ENCODE measurements at places on chromosomes 3 and 15. TPM values are rescaled to one million over a fixed set of nuclear protein-coding genes. Genes with fewer than 3 reads are reported as not detected.

ROBO2 gene
- total RNA-seq = 0.41 TPM

- DNase-seq = no peak
- no peaks in the 10 kb centered on the region for H3K4me1 ChIP-seq
- H3K36me3 ChIP-seq = no peaks in the 10 kb centered on the region
- no peaks in the 10 kb centered on the region for H3K27me3 ChIP-seq
- no peak overlapping the region for H3K27ac ChIP-seq
These were observed 188.4 kb downstream of the CPNE4 start for GRCh38 chr3:131846296-131846924.

- no peak overlapping the region for H3K27ac ChIP-seq
- H3K36me3 ChIP-seq = no peaks in the 10 kb centered on the region
- no peak for DNase-seq
- H3K27me3 ChIP-seq = no peaks in the 10 kb centered on the region
- no peak overlapping the region for H3K4me3 ChIP-seq
These were observed 14.2 kb upstream of the SLC7A14 start for GRCh38 chr3:170600005-170600624.

- peak overlapping the region; percentile 1 for H3K27ac ChIP-seq
- no peaks in the 10 kb centered on the region for H3K27me3 ChIP-seq
- no peak for DNase-seq
- H3K4me3 ChIP-seq = no peak overlapping the region
- peaks cover 8% of the 10 kb centered on the region for H3K4me1 ChIP-seq
- no peaks in the 10 kb centered on the region for H3K36me3 ChIP-seq
These were observed 49.9 kb upstream of the FURIN start for GRCh38 chr15:90818251-90819210.

- H3K4me3 ChIP-seq = no peak overlapping the region
- no peak overlapping the region for H3K27ac ChIP-seq
- H3K27me3 ChIP-seq = no peaks in the 10 kb centered on the region
- H3K4me1 ChIP-seq = no peaks in the 10 kb centered on the region
These were observed 74.4 kb upstream of the SCN10A start for GRCh38 chr3:38890426-38890825.

FEM1B gene
- 43.3 TPM for total RNA-seq

DNA sequence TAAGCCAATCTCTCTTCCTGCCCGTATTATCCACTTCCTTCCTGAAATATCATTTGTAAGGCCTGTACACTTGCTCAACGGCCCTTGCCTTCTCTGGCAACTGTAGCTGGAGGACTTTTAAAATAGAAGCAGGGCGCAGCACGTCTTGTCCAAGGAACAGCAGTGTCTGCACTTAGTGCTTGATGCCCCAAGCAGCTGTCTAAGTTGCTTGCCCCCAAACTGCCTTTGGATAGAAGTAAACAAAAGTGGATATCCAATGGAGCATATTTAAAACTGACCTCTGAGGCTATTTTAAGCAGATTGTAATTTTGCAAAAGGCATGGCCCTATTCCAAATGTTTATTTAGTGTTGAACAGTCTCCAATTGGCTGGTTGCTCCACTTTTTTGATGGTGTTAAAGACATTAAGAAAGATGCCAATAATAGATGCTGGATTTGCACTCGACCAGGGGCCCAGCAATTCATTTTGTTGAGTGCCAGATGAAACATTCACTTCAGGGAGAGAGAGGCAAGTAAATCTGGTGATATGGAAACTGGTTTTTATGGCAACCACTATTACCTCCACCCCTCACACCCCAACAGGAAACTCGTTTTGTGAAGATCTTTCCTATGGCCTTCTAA lies 526.8 kb upstream of the TBL1XR1 start:
- no peaks in the 10 kb centered on the region for H3K27me3 ChIP-seq
- peaks cover 23% of the 10 kb centered on the region for H3K4me1 ChIP-seq
- H3K36me3 ChIP-seq = no peaks in the 10 kb centered on the region
- peak overlapping the region; percentile 32 for H3K27ac ChIP-seq
- DNase-seq = peak; percentile 38
- no peak overlapping the region for H3K4me3 ChIP-seq

GRCh38 chr3:48188266-48189201 lies at the start of gene CDC25A:
Gene CDC25A, minus strand, starts transcription at chr3:48188417. Its CDS starts 470 bp downstream, at chr3:48187947.
- peak within 1 kb of the TSS; percentile 82 for H3K4me3 ChIP-seq
- no peaks in the 10 kb centered on the region for H3K36me3 ChIP-seq
- peak within 1 kb of the TSS; percentile 85 for H3K27ac ChIP-seq
- H3K4me1 ChIP-seq = peaks cover 10% of the 10 kb centered on the region
- DNase-seq = peak; percentile 98

- H3K27ac ChIP-seq = peak overlapping the region; percentile 69
- peaks cover 16% of the 10 kb centered on the region for H3K4me1 ChIP-seq
- peaks cover 6% of the 10 kb centered on the region for H3K36me3 ChIP-seq
- no peak for DNase-seq
- H3K27me3 ChIP-seq = no peaks in the 10 kb centered on the region
These were observed 4.0 kb upstream of the POPDC2 start for GRCh38 chr3:119664370-119664769.

- no peak overlapping the region for H3K4me3 ChIP-seq
- H3K4me1 ChIP-seq = peaks cover 1% of the 10 kb centered on the region
- DNase-seq = no peak
- H3K27ac ChIP-seq = peak overlapping the region; percentile 30
- H3K27me3 ChIP-seq = no peaks in the 10 kb centered on the region
These were observed 3.7 kb upstream of the ZNF609 start for GRCh38 chr15:64456634-64457108.

RBPMS2 gene
- total RNA-seq = 4.4 TPM

DNA sequence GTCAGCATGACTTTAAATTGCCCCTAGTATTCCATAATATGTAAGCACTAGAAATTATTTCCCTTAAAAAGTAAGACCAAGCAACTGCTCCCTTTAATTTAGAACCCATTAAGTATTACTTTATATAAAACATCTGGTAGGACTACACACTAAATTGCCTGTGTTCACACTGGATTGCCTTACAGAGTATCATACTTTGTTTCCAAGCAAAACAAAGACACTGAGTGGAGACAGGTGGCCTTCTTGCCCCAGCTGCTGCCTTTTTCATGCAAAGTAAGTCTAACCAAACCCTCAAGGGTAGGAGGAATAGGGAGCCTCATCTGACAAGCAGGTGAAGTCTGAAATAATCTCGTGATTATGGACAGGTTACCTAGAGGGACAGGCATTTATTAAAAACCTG lies 87.3 kb downstream of the PEX5L start:
- no peaks in the 10 kb centered on the region for H3K36me3 ChIP-seq
- no peaks in the 10 kb centered on the region for H3K27me3 ChIP-seq
- no peaks in the 10 kb centered on the region for H3K4me1 ChIP-seq
- no peak overlapping the region for H3K4me3 ChIP-seq
- no peak overlapping the region for H3K27ac ChIP-seq
- no peak for DNase-seq

DNA sequence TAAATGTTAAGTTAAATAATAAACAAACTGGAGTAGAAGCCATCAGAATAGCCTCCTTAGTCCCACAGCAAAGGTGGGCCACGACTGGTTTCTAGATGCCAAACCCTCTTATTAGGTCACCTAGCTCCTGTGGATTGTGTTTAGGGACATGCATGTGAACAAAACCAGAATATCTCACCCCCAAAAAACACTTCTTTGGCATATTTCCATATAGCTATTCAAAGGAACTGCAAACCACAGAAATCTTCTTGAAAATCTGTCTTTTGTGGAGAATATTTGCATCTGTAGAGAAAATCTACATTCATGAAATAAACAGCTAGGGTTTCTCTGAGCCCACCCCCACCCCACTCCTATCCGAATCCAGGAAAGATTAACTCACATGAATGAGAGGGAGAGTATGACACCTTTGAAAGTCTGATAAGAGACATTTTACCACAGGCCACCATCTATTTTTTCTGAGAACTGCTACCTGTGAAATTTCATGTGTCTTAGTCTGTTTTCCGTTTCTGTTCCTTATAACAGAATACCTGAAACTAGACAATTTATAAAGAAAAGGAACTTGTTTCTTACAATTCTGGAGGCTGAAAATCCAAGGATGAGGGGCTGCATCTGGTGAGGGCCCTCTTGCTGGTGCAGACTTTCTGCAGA lies 159.4 kb downstream of the NEK10 start:
- H3K27me3 ChIP-seq = no peaks in the 10 kb centered on the region
- H3K36me3 ChIP-seq = no peaks in the 10 kb centered on the region
- no peak for DNase-seq
- no peak overlapping the region for H3K27ac ChIP-seq
- no peak overlapping the region for H3K4me3 ChIP-seq
- H3K4me1 ChIP-seq = no peaks in the 10 kb centered on the region

- H3K36me3 ChIP-seq = peaks cover 76% of the 10 kb centered on the region
- no peak overlapping the region for H3K4me3 ChIP-seq
- no peak overlapping the region for H3K27ac ChIP-seq
- H3K27me3 ChIP-seq = no peaks in the 10 kb centered on the region
- H3K4me1 ChIP-seq = no peaks in the 10 kb centered on the region
These were observed 17.0 kb downstream of the TMEM62 start for GRCh38 chr15:43150191-43150929.

DNA sequence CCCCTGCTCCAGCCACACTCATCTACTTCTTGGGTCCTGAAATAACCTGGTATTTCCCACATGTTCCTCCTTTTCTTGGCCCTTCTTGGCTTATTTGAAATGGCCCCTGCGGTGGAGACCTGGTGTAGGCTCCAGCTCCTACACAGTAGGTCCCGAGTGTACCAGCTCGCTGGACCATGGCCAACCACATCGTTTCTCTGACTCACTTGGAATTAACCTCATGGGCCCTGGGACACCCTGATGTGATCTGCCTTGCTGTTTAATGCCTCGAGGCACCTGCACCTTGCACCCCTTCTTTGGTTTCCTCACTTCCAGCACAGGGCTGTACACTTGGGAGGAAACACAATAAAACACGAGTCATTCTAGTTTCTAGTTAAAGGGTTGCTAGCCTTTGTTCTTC lies 60.3 kb downstream of the FEM1B start:
- DNase-seq = no peak
- no peaks in the 10 kb centered on the region for H3K4me1 ChIP-seq
- H3K27ac ChIP-seq = no peak overlapping the region
- H3K36me3 ChIP-seq = no peaks in the 10 kb centered on the region
- no peak overlapping the region for H3K4me3 ChIP-seq

DNA sequence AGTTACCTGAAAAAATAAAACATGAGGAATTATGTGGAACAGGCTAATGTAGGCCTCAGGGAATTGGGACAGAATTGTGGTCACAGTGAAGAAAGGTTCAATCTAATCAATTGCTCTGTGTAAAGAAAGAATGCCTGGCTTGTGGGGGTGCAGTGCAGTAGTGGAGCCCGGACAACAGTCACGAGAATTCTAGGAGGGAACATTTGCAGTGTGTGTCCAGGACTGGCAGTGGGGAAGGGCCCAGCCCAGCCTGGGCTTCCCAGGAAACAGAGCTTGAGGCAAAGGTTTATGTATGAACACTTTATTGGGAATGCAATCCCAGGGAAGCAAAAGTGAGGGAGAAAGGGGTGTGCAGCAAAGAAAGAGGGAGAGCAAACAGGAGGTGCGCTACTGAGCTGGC lies 29.2 kb upstream of the CTDSPL start:
- H3K27ac ChIP-seq = no peak overlapping the region
- H3K27me3 ChIP-seq = no peaks in the 10 kb centered on the region

DNA sequence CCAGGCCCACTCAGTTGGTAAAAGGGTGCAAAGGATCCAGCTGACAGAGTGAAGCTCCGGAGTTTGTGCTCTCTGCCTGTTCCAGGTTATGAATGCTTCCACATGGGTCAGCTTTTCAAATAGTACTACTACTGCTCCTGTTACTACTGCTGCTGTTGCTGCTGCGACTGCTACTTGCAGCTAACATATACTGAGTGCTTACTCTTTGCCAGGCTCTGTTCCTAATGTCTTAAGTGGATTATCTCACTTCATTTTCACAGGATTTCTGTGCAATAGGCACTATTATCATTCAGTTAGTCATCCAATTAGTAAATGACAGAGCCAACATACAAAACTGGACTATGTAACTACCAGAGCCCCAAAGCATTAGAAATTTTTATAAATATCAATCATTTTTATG lies 106.5 kb downstream of the IQCH start:
- H3K27me3 ChIP-seq = no peaks in the 10 kb centered on the region
- H3K4me3 ChIP-seq = no peak overlapping the region
- H3K36me3 ChIP-seq = no peaks in the 10 kb centered on the region
- no peak overlapping the region for H3K27ac ChIP-seq

DNA sequence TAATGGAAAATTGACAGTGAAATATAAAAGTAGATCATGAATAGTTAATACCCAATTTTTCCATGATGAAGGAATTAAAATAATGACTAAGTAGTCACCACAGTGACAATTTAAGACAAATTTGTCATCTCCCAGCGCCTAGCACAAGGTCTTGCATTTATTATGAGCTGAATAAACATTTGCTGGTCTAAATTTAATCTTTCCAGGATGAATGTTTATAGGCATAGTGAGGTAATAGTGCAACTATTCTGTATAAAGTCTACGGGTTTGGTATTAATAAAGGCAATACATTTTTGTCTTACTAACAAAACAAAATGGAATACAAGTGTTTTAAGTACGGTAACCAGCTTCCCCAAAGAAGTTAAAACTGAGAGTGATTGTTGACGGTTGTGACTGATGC lies 209.3 kb downstream of the CD47 start:
- H3K4me1 ChIP-seq = no peaks in the 10 kb centered on the region
- H3K27ac ChIP-seq = no peak overlapping the region
- H3K36me3 ChIP-seq = no peaks in the 10 kb centered on the region
- no peaks in the 10 kb centered on the region for H3K27me3 ChIP-seq

GRCh38 chr15:31452595-31453557 lies 126.2 kb downstream of the KLF13 start:
- no peak for DNase-seq
- no peaks in the 10 kb centered on the region for H3K27me3 ChIP-seq
- no peak overlapping the region for H3K27ac ChIP-seq
- no peaks in the 10 kb centered on the region for H3K4me1 ChIP-seq

CPLX3 gene
- total RNA-seq = not detected

TGM5 gene
- total RNA-seq = not detected

DNA sequence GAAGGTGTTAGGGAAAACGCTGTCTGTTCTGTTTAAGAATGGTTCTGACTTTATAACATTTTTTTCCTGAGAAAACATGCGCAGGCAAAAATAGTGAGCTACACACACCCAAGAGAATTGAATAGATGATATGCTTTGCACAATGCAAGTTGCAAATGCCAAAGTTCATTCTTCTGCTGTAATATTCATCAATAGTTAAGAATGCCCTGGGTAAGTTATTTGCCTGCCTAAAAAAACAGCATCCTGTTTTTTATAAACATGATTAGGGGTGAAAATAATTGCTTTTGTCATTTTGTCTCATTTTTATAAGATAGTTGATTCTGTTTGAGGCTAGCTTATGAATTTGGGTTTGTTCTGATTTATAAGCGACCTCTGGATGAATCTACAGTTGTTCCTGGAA lies 99.4 kb downstream of the DTWD1 start:
- H3K36me3 ChIP-seq = no peaks in the 10 kb centered on the region
- H3K4me1 ChIP-seq = no peaks in the 10 kb centered on the region
- no peak overlapping the region for H3K27ac ChIP-seq
- no peak for DNase-seq

LRRC31 gene
- total RNA-seq = 45.7 TPM
